B cell (primary cell): ENCODE measurements at places on chromosomes 11 and 22. TPM values are rescaled to one million over a fixed set of nuclear protein-coding genes. Genes with fewer than 3 reads are reported as not detected.
A peak's percentile ranks its signal among the peaks of the same experiment; 100 is the strongest.

GRCh38 chr11:47906066-47906465 lies 57.9 kb upstream of the NUP160 start:
- no peak overlapping the region for H3K4me3 ChIP-seq
- no peaks in the 10 kb centered on the region for H3K27me3 ChIP-seq
- H3K27ac ChIP-seq: no peak overlapping the region
- DNase-seq: no peak
- peaks cover 15% of the 10 kb centered on the region for H3K4me1 ChIP-seq
- no peaks in the 10 kb centered on the region for H3K36me3 ChIP-seq

Gene ASRGL1
- 0.49 and 1.1 TPM in 2 replicates for total RNA-seq

DNA sequence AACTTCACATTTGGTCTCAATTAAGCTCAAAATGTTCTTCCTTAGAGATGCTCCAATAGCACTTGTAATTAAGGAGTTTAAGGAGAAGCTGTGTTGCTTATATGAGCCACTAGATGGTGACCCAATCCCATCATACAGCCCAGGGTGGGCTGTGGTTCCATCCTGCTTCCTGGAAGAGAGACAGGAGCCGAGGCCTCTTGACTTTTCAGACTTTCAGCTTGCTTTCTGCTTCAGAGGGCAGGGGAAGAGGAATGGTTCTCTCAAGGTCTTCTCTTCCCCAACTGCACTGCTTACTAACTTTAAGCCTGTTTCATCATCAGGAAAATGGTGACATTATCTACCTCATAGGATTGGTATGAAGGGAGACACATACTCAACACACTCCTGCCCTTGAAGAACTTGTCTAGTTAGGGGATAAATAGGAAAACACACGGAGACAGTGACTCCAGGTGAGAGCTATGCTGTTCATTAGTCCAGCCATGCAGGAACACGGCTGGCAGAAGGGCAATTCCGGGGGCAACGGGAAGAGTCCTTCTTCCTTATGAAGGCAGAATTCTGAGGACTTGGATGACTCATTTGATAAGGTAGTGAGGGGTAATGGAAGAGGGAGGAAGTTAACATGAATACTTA lies 20.1 kb downstream of the TMEM218 start:
- H3K27me3 ChIP-seq: no peaks in the 10 kb centered on the region
- H3K4me3 ChIP-seq: no peak overlapping the region
- peak; percentile 29 for DNase-seq
- H3K36me3 ChIP-seq: no peaks in the 10 kb centered on the region
- H3K4me1 ChIP-seq: no peaks in the 10 kb centered on the region
- no peak overlapping the region for H3K27ac ChIP-seq

GRCh38 chr11:87743007-87743406 lies 432.2 kb downstream of the RAB38 start:
- H3K27me3 ChIP-seq: no peaks in the 10 kb centered on the region
- no peak for DNase-seq
- no peak overlapping the region for H3K27ac ChIP-seq
- no peaks in the 10 kb centered on the region for H3K36me3 ChIP-seq
- no peak overlapping the region for H3K4me3 ChIP-seq

DNA sequence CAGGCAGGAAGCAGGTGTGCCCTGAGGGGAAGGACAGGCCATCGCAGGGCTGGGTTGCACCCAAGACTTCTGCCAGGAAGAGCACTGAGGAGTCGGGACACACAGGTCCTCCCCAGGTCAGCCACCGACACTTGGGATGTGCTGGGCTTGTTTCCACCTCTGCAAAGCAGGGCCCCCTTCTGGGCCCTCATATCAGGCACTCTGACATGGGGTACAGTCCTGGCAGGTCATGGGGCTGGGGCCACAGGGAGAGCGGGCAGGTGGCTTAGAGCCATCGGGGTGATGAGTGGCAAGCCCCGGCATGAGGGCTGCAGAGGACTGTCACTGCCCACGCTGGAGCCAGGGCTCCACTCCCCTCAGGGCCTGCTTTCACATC lies 7.9 kb upstream of the ADORA2A start:
- no peak for DNase-seq
- no peaks in the 10 kb centered on the region for H3K27me3 ChIP-seq
- no peaks in the 10 kb centered on the region for H3K36me3 ChIP-seq
- H3K27ac ChIP-seq: no peak overlapping the region
- H3K4me1 ChIP-seq: peaks cover 3% of the 10 kb centered on the region
- no peak overlapping the region for H3K4me3 ChIP-seq

Gene PDE3B
- total RNA-seq: 60.7 and 70.7 TPM in 2 replicates

Gene MIEF1
- total RNA-seq: 37.2 and 43.4 TPM in 2 replicates

- H3K27ac ChIP-seq: no peak overlapping the region
- no peaks in the 10 kb centered on the region for H3K27me3 ChIP-seq
- DNase-seq: peak; percentile 48
- H3K4me1 ChIP-seq: no peaks in the 10 kb centered on the region
These were observed 22.9 kb downstream of the TRIM22 start for GRCh38 chr11:5712507-5712906.

- peak; percentile 66 for DNase-seq
- no peaks in the 10 kb centered on the region for H3K27me3 ChIP-seq
- H3K4me1 ChIP-seq: peaks cover 23% of the 10 kb centered on the region
- H3K4me3 ChIP-seq: no peak overlapping the region
These were observed 103.0 kb upstream of the CD44 start for GRCh38 chr11:35035894-35036408.

DNA sequence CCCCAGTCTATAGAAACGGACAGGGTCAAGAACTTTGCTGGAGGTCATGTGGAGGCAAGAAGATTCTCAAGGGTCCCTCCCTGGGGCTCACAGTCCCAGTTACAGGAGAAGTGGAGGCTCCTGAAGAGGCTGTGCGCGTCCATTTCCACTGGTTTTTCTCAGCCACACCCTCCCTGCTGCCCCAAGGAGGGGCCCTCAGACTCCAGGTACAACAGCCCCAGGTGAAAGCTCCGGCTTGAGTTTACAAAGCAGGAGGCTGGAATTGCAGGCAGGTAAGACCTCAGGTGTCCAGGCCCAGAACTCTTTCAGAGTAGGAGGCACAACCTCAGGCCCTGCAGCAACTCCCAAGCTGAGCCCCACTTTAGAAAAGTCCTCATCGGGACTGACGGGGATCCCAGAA lies 3.1 kb downstream of the SHANK2 start:
- H3K27ac ChIP-seq: no peak overlapping the region
- H3K4me3 ChIP-seq: no peak overlapping the region
- DNase-seq: no peak
- H3K27me3 ChIP-seq: no peaks in the 10 kb centered on the region
- peaks cover 30% of the 10 kb centered on the region for H3K4me1 ChIP-seq

Gene CASP5
- total RNA-seq: 0.29 TPM in 1 of 2 replicates, not detected in the other
